Stimulated activated CD8-positive, alpha-beta memory T cell treated with anti-CD3 and anti-CD28 coated beads, Interleukin-4, amount 100 ng/mL, for 1 hour (primary cell): ENCODE measurements at places on chromosomes 1 and 21.

DNA sequence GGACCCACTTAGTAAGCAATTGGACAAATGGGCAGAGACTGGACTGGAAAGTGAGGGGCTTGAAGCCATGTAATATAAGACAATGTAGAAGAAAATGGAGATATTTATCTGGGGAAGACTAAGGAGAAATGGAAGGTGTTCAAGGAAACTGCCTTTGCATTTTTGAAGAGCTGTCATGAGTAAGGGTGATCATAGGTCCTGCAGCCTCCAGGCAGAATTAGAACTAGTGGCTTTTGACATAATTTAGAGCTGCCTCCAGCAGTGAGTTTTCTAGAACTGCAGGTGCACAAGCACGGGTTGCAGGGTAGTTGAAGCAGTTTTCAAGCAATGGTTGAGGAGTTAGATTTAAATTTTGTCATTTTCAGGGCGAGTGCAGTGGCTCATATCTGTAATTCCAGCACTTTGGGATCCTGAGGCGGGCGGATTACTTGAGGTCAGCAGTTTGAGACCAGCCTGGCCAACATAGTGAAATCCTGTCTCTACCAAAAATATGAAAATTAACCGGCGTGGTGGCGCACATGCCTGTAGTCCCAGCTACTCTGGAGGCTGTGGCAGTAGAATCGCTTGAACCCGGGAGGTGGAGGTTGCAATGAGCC lies 3.7 kb upstream of the CDC14A start:
- DNase-seq, result no peak

DNA sequence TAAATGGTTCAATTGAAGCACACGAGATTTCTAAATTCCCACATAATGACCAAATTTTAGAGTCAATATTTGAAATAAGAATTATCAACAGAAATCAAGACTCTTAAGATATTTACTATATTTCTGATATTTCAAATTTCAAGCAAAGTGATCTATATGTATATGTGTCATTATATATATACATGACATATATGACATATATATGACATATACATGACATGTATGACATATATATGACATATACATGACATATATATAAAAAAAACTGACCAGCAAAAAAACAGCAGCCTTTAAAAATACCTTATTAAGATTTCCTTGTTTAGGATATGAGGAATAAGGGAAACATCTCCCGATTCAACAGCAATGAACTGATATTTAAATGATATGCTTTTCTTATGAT lies 266.2 kb downstream of the FAF1 start:
- no peak for DNase-seq

DNA sequence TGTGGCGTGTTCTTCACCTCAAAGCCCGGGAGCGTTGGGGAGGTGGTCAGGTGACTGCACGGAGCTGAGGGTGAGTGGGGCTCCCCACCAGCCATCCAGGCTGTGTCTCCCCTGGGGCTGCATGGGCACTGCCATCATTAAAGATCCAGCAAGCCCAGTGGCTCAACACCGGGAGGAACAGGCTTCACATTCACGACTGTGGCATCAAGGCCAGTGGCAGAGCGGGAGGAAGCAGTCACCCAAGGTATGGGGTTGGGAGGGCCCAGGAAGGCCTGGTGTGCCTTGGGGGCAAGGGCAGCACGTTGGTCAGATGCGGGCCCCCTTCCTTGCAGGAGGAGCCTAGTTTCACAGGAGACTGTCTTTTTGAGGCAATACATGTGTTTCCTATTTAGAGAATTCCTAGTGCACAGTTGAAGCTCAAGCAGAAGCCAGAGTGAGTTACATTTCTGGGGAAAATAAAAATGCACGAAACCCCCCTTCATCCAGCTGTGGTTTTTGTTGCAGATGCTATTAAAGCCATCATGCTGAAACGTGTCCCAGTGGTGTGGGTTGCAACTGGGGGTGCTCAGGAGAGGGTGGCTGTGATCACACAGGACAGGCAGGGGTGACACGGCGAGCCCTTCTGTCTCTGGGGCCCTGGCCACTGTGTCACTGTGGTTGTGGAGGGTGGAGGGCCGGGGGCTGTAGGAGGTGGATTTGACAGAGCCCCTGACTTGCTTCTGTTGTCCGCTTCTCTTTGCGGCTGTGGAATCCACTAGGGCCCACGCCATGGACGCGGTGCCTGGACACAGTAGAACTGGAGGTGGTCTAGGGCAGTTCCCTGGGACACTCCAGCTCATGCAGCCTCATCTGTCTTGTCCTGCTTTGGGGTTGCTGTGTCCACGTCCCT lies 34.1 kb downstream of the SNAP47 start:
- no peak for DNase-seq

- no peak for DNase-seq
These were observed 18.9 kb upstream of the SLC26A9 start for GRCh38 chr1:205961991-205962820.

- DNase-seq, result no peak
These were observed 79.2 kb upstream of the NRIP1 start for GRCh38 chr21:15144026-15144425.

GRCh38 chr1:168341483-168341975 lies 60.9 kb downstream of the TBX19 start:
- no peak for DNase-seq

- no peak for DNase-seq
These were observed 19.3 kb downstream of the KRTAP8-1 start for GRCh38 chr21:30793581-30794314.

DNA sequence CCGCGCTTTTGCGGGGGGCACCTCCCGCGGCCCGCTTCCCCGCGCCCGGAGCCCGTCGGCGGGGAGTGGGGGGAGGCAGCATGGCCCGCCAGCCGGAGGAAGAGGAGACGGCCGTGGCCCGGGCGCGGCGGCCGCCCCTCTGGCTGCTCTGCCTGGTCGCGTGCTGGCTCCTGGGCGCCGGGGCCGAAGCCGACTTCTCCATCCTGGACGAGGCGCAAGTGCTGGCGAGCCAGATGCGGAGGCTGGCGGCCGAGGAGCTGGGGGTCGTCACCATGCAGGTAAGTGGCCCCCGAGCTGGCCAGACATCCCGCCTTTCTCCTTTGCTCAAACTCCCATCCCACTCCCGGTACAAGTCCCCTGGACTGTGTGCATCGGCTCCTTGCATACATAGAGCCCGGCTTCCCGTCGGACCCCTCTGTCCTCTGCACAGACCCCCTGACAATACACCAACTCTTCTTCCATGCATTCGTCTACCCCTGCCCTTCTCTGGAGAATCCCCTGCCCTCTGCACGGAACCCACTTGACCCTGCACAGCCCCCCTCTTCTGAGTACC lies 812 bp downstream of the CACHD1 start:
- DNase-seq, result no peak

DNA sequence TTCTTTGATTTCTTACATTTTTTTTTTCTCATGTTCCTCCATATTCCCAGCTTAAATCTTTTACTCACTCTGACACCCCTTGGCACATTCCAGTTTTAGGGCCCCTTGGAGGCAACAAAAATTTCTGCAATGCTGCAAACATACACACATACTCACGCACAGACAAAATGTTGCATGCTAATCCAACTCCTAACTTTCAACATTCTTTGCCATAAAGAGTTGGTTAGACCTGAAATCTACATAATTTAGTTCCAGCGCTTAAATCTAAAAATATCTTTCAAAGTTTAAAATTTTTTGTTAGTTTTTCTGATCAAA lies 103.9 kb downstream of the PTPN14 start:
- no peak for DNase-seq

GRCh38 chr1:167416506-167416905 lies 101.8 kb downstream of the CD247 start:
- DNase-seq, result no peak

- DNase-seq, result no peak
These were observed 19.1 kb upstream of the NCF2 start for GRCh38 chr1:183609313-183609712.

- DNase-seq, result no peak
These were observed 4.5 kb downstream of the GUCA2B start for GRCh38 chr1:42157667-42158066.

DNA sequence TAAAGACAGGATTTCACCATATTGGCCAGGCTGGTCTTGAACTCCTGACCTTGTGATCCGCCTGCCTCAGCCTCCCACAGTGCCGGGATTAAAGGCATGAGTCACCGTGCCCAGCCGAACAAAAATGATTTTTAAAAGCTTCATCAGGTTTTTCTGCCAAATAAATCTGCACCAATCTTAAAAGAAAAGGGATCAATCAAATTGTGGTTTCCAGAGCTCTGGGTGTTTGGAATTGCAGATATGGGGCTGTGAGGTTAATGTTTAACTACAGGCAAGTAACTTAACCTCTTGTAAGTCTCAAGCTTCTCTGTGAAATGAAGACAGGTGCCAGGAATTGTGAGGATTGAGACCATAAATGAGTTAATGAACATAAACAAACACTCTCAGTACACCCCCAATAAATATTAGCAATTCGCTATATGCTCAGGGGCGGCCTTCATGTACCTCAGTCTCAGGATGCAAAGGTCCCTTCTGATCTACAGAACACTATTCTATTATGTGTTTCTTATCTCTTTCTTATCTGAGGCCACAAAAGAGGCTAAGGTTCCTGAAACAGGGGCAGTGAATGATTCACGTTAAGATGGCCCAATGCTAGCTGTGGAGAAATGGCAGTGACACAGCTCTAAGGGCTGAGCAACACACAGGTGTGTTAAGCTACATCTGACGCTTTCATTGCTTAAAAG lies 7.1 kb upstream of the GNPAT start:
- DNase-seq, result no peak

GRCh38 chr1:230293390-230293700 lies 132.8 kb downstream of the PGBD5 start:
- no peak for DNase-seq

DNA sequence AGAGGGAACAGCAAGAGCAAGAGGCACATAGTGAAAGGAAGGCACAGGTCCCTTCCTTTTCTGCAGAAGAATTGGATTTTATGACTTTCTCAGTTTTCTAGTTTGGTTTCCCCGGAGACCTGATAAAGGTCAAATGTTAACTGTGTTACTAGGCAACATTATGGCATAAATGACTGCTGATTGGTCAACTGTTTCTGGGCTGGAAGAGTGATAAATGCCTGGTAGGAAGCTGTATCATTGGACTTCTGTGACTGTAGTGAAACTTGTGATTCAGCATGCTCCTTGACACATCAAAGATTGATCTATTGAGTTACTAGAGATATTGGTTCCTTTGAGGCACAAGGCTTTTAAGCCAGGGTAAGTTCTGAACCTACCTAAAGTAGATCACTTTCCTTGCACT lies 55.7 kb downstream of the LRRC8C start:
- no peak for DNase-seq

GRCh38 chr1:96688767-96689166 lies 32.8 kb upstream of the PTBP2 start:
- DNase-seq, result no peak

DNA sequence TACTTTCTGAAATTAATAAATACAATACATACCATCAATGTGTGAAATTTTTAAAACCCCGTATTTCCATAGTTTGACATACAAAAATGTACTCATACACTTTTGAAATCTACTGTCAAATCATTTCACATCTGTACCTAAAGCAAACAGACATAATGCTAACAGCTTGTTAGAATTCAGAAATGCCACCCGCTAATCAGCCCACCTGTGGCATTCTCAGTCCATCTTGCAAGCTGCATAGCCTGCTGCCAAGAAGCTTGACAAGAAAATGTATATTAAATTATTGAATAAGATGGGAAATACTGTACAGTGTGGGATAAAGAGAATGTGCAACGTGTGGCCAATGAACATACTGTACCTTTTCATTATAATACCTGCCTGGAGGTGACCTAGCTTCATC lies 55.1 kb downstream of the ZBTB18 start:
- DNase-seq, result no peak

GRCh38 chr1:246067432-246068216 lies 439.5 kb downstream of the SMYD3 start:
- no peak for DNase-seq

- DNase-seq, result no peak
These were observed 28.9 kb downstream of the ALPL start for GRCh38 chr1:21537932-21538630.

GRCh38 chr1:63653976-63654375 lies 60.8 kb downstream of the PGM1 start:
- DNase-seq, result no peak

GRCh38 chr1:39960431-39960958 lies 5.5 kb downstream of the MFSD2A start:
- DNase-seq, result no peak

DNA sequence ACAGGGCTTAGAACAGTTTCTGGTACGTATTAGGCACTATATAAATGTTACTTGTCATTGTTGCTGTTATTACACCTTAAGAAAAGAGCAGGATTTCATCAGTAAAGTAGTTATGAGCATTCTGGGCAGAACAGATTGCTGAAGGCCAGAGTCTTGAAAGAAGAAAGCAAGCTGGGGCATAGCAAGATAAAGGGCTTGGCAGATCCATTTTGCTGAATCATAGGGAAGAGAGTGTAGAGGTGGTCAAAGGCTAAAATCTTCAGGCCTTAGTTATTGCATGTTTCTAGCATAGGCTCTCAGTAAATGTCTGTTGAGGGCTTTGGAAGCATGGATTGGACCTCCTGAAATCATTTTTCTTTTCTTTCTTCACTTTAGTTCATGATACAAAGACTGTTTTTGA lies 67.5 kb downstream of the PLA2G4A start:
- DNase-seq, result no peak

DNA sequence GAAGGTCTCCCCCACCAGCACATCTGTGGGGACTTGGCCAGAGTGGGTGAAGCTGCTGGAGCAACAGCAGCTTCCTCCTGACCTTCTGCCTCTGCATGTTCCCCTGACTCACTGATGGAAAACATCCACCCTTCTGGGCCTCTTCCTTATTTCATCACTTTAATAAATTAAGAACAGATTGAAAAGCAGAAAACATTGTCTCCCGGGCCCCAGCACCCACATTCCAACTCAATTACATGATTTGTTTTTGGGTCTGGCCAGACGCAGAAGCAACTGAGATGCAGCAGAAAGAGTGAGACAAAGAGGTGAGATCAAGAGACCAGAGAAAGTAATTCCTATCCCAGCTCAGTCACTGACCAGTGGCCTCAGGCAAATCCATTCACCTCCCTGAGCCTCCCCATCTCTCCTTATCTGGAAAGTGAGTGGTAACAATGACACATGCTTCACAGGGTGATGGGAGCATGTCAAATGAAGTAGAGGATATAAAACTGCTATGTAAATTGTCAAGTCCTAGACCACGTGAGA lies 157.1 kb downstream of the ELAVL4 start:
- no peak for DNase-seq

DNA sequence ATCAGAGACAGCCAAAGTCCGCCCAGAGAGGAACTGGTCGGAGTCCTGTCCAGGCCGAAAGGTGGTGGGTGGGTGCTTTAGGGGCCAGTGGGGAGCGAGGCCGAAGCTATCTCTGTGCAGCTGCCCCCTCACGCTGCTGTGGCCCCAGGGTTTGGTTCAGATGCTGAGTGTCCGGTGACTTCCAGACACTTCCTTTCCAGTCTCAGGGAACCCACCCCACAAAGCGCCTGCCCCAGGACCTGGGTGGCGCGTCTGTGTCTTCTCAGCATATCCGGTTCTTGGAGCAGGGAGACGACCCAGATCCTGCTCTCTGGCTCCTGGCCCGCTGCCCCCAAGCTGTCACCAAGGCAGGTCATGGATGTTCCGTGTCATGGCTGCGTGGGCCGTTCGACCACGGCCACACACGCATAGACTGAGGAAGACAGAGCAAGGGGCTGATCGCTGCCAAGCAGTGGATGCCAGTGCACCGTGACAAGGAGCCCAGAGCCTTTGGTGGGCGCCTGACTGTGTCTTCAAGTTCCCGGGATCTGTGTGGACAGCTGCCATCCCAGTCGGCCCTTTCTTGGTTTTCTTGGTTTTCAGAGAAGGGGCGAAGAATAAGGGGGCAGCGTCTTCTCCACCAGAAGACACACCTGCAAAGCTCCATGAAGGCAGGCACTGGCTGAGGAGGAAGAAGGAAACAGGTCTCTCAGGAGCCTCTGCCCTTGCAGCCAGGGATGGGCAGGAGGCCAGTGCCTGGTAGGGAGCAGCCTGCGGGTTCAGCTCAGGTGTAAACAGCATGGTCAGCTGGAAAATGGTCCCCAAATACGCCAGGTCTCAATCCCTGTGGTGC lies 22.9 kb upstream of the COL18A1 start:
- no peak for DNase-seq
